Stimulated activated CD8-positive, alpha-beta memory T cell treated with anti-CD3 and anti-CD28 coated beads, Interleukin-2, amount 100 ng/mL, for 48 hours (primary cell): ENCODE measurements at places on chromosomes 5 and 9.
A peak's percentile ranks its signal among the peaks of the same experiment; 100 is the strongest.

GRCh38 chr9:103025796-103026195 is 30.7 kb downstream of the CYLC2 start:
- DNase-seq: no peak

- DNase-seq: no peak
Observed at GRCh38 chr5:38319491-38319890, 61.1 kb downstream of the EGFLAM start.

GRCh38 chr9:114681594-114682332 is at the start of gene TEX48:
Gene TEX48, minus strand, starts transcription at chr9:114682192. Its CDS starts 10,469 bp downstream, at chr9:114671723.
- DNase-seq: peak; percentile 61

- no peak for DNase-seq
Observed at GRCh38 chr9:1460143-1460769, 410.1 kb downstream of the DMRT2 start.

DNA sequence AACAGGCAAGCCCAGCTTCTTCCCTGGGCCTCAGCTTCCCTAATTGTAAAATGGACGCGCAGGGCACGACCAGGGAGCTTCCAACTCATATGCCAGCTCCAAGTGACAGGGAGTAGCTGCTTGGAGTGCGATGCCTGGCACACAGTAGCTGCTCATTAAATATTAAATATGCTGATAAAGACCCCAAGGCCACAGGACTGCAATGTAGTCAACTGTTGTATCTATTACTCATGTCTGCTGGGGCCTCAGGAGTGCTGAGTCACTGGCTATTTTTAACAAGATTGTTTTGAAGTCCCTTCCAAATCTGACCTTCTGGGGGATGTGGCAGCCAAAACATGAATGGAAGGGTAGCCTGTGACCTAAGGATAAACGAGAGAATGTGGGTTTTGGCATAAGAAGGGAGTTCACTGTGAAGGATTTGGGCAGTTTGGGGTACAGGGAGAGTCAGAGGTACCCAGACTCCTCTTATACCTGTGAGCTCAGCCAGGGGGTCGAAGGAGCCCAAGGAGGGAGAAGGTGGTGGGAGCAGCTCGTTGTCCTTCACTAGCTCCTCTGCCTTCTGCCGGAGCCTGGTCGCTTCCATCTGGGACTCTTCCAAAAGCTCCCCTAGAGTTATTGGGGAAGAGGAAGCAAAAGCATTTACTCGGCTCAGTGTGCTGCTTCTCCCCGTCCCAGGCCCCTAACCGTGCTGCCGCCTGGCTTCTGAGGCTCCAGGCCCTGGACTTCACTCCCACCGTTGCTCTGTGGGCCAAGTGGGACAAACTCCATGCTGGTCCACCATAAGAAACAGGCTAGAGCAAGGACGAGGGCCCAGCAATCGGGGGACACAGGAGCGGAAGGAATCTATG is 17.5 kb downstream of the TNIP1 start:
- no peak for DNase-seq

DNA sequence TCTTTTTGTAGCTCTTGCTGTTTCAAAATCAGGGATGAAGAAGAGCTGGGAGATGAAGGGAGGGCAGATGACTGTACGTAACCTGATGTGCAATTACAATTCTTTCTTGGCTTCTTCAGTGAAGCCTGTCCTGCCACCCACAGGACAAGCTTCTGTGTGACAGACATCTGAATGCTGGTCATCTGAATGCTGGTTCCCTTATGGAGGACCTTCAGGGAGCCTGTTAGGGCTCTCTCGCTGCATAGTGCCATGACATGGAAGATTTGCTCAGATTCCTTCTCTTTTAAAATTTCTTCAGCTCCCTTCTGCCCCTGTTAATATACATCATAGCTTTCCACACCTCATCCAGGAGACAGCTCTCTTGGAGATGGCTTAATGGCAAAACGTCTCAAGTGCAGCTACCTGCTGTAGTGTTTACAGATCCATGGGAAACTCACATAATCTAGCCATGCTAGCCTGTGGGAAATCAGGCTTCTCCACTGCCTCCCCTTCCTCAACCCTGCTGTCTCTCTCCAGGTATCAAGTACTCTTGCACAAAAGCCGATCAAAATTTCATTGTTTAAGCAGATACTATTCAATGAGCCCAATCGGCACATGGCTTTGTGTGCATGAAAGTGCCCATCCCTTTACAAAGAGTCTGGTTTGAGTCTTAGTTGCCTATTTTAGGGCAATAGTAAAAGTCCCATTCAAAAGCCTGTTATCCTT is 134.6 kb downstream of the RAB3C start:
- no peak for DNase-seq

DNA sequence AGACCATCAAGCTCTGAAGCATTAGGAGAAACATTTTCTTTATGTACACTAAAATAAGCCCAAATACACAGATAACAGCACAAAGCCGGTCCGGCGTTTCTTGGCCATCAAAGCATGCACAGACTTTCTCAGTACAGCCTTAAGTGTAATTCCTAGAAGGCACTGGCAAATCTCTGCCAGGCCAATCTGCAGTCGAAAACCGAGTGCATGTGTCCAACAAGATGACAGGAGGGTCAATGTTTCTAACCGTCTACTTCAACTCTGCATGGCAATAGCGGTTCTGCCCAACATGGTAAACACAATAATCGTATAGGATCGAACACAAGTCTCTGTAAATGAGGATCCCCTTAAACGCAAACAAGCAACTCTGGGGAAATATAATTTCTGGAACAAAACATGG is 1.1 kb downstream of the ARL15 start:
- DNase-seq: no peak

DNA sequence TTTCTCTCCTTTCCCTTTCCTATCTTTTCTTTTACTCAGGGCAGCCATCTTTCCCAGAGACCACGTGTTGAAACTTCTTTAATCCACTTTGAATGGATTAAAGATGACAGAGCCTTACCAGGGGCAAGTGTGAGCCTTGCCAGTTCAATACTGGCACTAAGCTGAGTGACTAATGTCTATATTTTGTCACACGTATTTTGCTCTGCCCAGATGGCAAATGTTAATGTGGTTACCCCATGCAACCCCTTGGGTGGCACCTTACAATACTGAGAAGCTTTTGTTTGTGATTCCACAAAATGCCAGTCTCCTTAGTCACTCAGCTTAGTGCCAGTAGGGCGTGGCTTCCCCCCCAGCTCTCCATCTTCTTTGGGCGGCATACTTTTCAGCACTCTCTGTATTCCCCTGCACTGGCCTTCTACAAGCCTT is 24.8 kb downstream of the ANXA1 start:
- no peak for DNase-seq

DNA sequence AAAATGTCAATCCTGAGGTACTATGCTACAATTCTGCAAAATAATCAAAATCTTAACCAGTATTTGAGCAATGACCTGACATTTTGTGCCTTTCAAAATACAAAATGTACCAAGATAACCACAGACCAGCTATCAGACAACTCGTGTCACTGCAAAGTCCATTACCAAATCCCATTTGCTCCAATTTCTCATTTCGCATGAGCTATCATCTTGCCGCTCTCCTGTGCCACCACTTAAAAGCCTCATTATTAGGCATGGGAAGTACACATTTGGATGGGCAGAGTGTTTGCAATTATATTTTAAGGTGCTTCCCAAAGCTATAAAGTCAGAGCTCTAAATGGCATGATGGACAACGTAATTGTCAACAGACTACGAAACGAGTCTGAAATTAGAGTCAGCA is 205.2 kb downstream of the AGTPBP1 start:
- no peak for DNase-seq

DNA sequence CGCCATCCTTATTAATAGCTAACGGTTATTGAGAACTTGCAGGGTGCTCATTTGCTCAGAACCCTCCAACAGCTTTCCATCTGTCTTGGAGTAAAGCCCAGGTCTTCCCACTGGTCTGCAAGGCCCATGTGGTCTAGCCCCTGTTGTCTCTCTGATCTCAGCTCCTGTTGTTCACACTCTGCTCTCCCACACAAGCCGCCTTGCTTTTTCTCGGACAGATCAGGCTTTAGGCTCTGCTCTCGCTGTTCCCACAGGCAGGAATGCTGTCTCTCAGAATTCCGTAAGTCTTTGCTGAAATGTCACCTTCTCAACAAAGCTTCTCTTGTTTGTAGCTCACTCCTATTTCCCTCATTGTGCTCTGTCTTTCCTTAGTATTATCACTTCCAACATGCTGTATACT is 34.3 kb downstream of the GPR107 start:
- no peak for DNase-seq

GRCh38 chr5:64074533-64074932 is 91.1 kb upstream of the RNF180 start:
- DNase-seq: no peak

GRCh38 chr9:36093384-36093783 is 43.1 kb upstream of the GLIPR2 start:
- no peak for DNase-seq

DNA sequence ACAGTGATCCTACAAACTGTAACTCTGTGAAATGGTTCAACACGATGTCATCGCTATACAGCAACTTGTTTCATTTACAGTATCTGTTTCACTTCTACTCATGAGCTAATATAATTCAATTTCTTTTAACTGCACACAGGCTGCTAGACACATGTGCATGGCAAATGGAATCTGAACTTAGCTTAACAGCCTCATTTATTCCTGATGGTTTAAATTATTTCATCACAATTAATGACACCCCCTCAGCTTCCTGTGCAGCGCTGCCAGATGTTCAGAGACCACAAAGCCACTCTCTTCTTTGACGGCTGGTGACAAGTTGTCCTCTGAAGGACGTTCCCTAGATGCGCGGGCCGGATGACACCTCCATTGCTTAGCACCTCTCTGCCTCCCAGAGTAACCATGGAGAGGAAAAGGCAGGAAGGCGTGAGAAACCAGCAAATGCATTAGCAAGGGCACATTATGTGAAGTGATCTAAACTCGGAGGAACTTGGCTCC is 191.1 kb downstream of the BNC2 start:
- DNase-seq: no peak

- no peak for DNase-seq
Observed at GRCh38 chr5:75169516-75169915, 67.2 kb downstream of the ANKRD31 start.

GRCh38 chr5:132369474-132370180 is at the start of gene SLC22A5:
Gene SLC22A5, plus strand, starts transcription at chr5:132369710. Its CDS starts 263 bp downstream, at chr5:132369973.
- peak; percentile 55 for DNase-seq

GRCh38 chr9:129778469-129778868 is 24.5 kb upstream of the TOR1B start:
- no peak for DNase-seq

DNA sequence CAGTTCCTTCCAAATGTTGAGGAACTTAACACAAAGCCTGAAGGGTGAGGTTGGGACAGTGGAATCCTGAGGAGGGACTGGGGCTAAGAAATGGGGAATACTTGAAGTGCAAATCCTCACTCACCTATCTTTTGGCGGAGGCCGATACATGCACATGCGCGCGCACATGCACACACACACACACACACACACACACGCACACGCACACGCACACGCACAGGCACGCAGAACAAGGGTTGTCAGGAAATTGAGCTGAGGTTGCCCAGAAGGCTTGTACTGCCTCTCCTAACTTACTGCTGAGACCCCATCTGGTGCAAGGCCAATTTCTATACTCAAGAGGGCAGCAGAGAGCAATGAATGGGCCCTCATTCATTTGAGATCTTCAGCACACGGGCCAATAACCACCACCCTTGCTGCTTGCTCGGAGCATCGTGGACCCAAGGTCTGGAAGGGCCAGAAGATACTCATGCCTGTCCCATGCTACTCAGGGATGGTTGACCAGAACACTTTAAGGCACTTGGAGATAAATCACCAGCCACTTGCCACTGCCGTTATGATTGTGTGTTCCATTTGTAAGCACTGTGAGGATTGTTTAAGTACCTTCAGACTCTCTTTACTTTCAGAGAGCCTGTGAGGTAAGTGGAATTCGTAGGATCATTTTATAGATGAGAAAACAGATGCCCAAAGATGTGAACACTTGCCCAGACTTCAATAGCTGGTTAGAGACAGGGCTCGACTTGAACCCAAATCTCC is 21.5 kb downstream of the BTF3 start:
- DNase-seq: peak; percentile 29

DNA sequence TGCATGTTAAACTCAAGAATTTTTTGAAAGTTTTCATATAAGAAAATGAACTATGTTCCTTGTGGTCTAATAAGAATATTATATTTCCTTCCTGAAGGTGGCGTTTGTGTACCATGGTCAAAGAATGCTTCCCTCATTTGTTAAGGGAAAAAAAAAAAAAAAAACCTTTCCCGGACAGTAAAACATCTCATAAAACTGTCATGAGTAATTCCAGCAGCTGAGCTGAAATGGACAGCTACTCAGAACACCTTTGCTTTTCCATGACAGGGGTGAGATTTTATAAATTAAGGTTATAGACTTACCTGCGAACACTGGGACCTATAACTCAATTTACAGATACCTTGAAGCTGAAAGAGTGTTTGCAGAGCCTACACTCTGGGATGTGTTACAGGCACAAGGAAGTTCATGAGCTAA is 113.2 kb upstream of the RANBP3L start:
- DNase-seq: no peak

- DNase-seq: no peak
Observed at GRCh38 chr9:81465468-81466011, 223.8 kb downstream of the TLE1 start.

GRCh38 chr5:143708672-143709071 is 103.3 kb upstream of the HMHB1 start:
- no peak for DNase-seq

DNA sequence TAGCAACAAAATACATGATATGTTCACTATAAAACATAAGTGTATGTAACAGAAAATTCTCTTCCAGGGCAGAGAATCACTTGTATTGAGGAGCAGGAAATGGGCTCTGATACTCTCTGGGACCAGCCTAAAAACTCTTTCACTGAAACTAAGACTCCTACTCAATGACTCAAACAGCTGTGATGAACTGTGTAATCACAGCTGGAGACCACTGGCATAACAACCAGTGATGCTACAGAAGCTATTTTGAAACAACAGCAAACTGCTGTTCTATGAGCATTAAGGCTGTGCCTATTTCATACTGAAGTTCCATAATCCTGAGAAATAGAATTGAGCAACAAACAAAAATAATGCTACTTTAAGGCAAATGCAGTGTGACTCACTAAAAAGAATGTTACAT is 594.0 kb downstream of the HINT1 start:
- no peak for DNase-seq

DNA sequence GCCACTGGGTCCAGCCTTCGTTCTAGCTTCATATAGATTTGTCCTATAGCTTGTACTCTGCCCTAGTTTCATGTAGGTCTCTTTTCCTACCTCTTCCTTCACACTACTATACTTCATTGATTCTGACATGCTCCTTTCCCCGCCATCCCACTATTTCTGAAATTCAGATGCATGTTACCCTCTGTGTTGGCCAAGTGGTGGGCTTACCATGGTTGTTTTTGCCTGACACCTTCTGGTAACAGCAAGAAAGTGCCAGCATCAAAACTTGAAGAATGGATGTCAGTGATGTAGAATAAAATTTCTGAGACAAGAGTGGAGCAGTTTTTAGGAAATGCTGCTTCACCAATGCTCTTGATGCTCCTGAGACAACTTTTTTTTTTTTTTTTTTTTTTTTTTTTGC is 19.5 kb upstream of the SERINC5 start:
- DNase-seq: no peak
